ENCODE measurements at places on chromosomes 1 and 21.
A peak's percentile ranks its signal among the peaks of the same experiment; 100 is the strongest.

- DNase-seq: no peak
Observed at GRCh38 chr21:44748621-44749020, 37.2 kb upstream of the TSPEAR start.

DNA sequence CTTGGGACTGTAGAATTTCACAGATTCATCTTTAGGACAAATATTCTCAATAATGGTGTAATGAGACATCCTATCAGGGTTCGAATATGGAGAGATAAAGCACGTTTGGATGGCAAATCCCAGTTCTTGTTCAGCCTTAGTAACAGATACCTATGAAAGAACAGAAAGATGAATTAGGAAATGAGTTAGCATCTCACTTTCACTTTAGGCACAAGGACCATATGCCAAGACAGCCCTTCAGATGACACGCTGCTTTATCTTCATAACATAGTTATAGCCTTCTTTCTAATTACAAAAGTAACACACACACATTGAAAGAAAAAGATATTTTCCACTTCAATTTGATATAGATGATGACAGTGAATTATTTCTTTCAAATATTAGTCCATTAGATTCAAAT lies 173.6 kb downstream of the TGFBR3 start:
- DNase-seq: no peak

DNA sequence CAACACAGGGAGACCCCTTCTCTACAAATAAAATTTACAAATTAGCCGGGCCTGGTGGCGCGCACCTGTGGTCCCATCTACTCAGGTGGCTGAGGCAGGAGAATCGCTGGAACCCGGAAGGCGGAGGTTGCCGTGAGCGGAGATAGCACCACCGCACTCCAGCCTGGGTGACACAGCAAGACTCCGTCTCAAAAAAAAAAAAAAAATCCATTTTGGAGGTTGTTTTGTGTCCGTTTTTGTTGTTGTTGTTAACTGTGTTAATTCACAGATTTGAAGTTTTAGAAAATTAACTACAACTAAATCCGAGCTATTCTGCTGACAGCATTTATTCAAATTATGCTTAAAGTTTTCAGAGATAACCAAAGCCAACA lies 618 bp downstream of the CLCC1 start:
- DNase-seq: no peak

DNA sequence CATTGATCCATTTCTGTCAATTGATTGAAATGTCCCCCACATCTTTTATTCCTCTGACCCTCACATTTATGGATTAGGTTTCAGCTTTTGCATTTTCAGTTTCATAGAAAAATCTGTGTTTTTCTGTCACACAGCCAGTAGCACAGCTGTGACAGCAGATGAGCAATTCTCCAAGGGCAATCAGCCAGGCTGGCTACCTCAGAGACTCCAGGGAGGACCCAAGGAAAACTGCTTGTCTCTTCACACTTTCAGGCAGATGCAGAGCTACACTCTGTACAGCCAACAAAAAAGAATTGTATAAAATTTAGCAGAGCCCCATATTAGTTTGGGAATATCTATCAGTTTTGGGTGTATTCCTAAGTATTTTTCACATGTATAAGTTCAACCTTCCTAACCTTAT lies 257.2 kb downstream of the LRRC7 start:
- DNase-seq: no peak

- DNase-seq: no peak
Observed at GRCh38 chr1:55040083-55040932, 960 bp downstream of the PCSK9 start.

DNA sequence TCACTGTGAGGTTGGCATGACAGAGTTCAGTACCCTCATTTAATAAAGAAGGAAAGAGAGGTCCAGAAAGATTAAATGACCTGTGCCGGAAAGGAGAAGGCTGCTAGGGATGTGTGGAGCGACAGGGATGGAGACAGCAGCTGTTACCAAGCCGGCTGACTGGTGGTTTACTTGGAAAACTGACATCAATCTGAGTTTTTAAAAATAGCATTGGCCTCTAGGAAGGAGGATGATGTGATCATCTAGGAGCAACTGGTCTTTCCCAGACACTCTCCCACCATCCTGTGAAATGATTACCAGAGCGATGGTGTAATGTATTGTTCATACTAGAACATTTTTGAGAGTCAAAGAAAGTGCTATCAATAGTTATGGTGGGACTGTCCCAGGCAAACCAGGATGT lies 154.4 kb downstream of the ZSCAN20 start:
- DNase-seq: no peak

DNA sequence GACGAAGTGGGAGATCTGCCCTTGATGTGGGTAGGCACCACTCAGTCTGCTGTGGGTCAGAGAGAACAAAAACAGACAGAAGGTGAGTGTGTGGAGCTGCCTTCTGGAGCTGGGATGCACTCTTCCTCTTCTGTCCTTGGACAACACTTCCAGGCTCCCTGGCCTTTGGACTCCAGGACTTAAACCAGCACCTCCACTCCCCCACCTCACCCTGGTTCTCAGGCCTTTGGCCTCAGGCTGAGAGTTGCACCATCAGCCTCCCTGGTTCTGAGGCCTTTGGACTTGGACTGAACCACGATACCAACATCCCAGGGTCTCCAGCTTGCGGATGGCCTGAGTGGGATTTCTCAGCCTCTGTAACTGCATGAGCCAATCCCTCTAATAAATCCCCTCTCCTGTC lies 68.1 kb upstream of the STUM start:
- no peak for DNase-seq

DNA sequence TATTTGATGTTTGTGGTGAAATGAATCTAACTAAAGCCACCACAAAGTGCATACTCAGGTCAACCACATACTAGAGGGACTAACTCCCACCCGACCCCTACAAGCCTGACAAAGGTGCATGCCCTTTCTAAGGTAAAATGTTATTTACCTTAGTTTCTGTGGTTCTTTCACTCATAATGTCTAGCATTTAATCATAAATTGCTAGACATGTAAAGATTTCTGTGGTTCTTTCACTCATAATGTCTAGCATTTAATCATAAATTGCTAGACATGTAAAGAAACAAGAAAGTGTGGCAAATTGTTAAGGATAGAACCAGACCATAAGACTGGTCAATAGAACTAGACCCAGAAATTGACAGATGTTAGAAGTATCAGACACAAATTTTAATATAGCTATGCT lies 193.0 kb upstream of the PBX1 start:
- DNase-seq: no peak

- DNase-seq: no peak
Observed at GRCh38 chr1:100720751-100721150, 1.2 kb downstream of the VCAM1 start.

- DNase-seq: no peak
Observed at GRCh38 chr1:53662951-53663350, 76.0 kb downstream of the GLIS1 start.

GRCh38 chr1:85024736-85025135 lies 23.6 kb downstream of the MCOLN3 start:
- DNase-seq: no peak

- DNase-seq: no peak
Observed at GRCh38 chr1:104991702-104992101, 1242.0 kb downstream of the AMY1C start.

- no peak for DNase-seq
Observed at GRCh38 chr1:44220001-44220751, 6.9 kb downstream of the DMAP1 start.

GRCh38 chr1:208820580-208821212 lies 576.5 kb upstream of the PLXNA2 start:
- DNase-seq: no peak

DNA sequence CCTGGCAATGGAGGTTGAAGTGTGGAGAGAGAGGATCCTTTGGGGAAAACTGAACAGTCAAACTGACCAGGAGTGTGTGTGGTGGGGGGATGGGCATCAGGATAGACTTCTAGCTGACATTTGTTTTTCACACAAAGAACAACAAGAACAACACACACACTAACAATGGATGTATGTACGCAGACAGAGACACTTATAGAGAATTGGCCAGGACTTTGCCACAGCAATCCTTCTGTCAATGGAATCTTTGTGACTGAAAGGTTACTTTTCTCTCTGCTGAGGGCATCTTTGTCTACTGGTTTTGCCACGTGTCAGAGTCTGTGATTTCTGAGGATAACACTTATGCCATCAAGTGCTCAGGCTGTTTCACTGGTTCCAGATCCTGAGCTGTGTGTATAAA lies 12.4 kb upstream of the FCGR2A start:
- DNase-seq: no peak

GRCh38 chr1:67126974-67127373 lies 7.8 kb downstream of the C1orf141 start:
- no peak for DNase-seq

- no peak for DNase-seq
Observed at GRCh38 chr1:55120538-55120937, 81.2 kb downstream of the PCSK9 start.

DNA sequence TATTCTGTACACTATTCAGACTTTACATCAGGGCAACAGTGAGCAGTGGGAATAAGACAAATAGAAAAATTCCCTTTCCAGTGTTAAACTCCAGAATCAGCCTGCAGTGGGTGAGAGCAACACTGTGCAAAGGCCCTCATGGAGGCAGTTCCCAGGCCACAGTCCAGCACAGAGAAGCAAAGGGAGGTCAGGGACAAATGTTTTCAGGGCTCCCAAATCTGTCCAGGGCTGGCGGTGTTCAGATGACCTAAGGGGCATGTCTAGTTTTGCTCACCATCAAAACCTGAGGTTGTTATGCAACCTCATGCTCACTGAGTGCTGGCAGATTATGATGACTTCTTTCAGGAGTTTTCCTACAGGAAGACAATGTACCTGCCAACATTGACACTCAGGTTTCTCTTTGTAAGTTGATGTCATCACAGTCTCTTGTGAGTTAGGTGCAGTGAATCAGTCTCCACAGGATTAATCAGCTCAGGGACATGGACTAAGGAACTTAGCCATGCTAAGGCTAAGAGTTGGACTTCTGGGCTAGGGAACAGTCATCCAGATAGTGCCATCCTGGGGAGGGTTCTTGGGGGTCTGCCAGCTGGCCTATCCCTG lies 3.6 kb upstream of the LCE5A start:
- DNase-seq: no peak

DNA sequence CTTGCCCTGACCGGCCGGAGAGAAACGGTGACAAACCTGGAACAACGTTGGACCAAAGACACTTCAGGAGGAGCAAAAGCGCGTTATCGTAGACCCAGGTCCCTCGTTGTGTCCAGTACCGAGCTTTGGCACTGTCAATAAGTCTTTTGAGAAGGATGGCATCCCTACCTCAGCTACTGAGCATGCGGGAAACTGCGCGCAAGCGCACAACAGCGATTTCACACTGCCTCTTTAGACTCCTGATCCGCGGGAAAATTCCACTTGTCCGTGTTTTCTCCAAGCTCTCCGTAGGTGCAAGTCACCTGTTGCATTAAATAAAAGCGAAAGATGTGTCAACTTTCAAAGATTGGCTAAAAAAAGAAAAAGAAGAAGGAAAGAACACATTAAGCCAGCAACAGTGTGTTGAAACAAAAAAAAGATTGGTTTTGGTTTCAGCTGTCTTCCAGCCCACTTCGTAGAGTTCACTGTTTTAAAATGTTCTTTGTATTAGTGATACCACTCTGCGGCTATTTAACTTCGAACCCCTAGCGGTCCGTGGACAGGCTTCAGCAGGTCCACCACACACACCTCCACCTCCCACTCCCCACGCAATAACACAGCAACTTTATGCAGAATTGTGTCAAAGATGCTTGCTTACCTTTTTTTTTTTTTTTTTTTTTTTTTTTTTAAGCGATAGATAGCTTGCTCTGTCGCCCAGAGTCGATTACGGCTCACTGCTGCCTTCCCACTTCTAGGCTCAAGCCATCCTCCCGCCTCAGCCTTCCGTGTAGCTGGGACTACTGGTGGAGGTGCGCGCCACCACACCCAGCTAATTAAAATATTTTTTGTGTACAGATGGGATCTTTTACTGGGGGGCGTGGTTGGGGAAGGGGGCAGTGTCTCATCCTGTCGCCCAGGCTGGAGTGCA lies at the start of gene BPNT1:
BPNT1 (minus strand) TSS at position 139 of the 907 bp plus-strand sequence. CDS start 9,942 bp downstream, outside the sequence.
- DNase-seq: peak; percentile 79

GRCh38 chr21:31387560-31388186 lies 43.6 kb upstream of the TIAM1 start:
- DNase-seq: no peak

GRCh38 chr1:25701030-25701785 lies 84.6 kb downstream of the MAN1C1 start:
- no peak for DNase-seq

- DNase-seq: no peak
Observed at GRCh38 chr21:40845441-40845995, 1.4 kb downstream of the DSCAM start.

- DNase-seq: no peak
Observed at GRCh38 chr1:191371626-191372025, 786.6 kb upstream of the RGS18 start.

DNA sequence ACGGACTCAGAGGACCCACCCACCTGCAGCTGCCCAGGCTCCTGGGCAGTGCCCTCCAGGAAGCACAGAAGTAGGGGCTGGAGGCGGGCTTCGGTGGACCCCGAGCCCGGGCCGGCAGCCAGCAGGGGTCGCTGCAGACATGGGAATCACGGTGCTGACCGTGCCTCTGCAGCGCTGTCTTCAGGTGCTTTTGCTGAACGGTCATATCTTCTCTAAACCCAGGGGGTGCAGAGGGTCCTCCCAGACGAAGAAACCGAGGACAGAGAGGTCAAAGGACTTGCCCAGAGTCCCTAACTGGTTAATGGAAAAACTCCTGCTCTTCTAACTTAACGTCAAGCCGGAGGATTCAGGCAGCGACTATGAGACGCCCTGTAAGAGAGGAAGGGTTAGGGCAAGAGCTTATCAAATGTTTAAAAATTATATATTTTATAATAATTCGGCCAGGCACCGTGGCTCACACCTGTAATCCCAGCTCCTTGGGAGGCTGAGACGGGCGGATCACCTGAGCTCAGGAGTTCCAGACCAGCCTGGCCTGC lies 21.5 kb upstream of the LEFTY2 start:
- DNase-seq: no peak

- DNase-seq: no peak
Observed at GRCh38 chr1:98660940-98661543, 479 bp upstream of the SNX7 start.

GRCh38 chr1:205669341-205670149 lies 10.8 kb downstream of the SLC45A3 start:
- no peak for DNase-seq

GRCh38 chr1:114468047-114468446 lies 43.0 kb downstream of the TRIM33 start:
- no peak for DNase-seq

DNA sequence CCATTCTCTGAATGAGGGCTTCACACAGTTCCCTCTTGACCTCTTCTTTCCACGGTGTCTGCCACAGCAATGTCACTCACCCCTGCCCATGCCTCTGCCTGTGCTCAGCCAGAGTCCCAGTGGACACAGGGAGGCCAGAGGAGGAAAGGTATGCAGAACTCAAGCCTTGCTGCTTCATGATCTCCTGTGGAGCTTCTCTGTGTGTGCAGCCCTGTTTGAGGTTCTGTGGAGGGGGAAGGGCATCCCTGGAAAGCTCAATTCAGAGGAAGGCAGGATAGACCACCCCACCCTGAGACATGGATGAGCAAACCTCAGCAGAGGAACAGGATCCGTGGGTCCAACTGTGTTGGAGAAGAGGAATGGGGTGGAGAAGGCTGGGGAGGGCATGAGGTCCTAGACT lies 2.0 kb downstream of the HCN3 start:
- no peak for DNase-seq

- peak; percentile 67 for DNase-seq
Observed at GRCh38 chr1:1371746-1372711, 3.0 kb downstream of the AURKAIP1 start.
